Aorta (tissue), 5 donors: ENCODE measurements at places on chromosomes 7 and 10. TPM values are rescaled to one million over a fixed set of nuclear protein-coding genes. Genes with fewer than 3 reads are reported as not detected.

PDCD11 gene
- total RNA-seq = 24.2 TPM

DNA sequence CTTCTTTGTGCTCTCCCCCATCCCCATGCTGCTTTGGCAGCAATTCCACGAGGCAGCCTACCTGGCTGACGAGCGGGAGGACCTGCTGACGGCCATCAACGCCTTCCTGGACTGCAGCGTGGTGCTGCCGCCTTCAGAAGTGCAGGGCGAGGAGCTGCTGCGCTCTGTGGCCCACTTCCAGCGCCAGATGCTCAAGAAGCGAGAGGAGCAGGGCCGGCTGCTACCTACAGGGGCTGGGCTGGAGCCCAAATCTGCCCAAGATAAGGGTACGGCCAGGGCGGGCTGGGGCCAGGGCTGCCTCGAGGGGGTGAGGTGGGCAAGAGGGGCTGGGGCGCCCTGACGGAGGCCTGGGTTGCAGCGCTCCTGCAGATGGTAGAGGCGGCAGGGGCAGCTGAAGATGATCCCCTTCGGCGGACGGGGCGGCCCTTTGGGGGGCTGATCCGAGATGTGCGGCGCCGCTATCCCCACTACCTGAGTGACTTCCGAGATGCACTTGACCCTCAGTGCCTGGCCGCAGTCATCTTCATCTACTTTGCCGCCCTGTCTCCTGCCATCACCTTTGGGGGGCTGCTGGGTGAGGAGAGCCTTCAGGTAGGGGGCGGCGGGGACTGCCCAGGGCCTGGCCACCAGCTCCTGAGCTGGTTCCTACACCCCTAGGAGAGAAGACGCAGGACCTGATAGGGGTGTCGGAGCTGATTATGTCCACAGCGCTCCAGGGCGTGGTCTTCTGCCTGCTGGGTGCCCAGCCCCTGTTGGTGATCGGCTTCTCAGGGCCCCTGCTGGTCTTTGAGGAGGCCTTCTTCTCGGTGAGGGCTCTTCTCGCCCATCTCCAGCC lies 9.4 kb downstream of the FASTK start:
- H3K27me3 ChIP-seq = no peaks in the 10 kb centered on the region
- peaks cover 11% of the 10 kb centered on the region for H3K36me3 ChIP-seq
- no peak overlapping the region for H3K27ac ChIP-seq
- DNase-seq = no peak
- H3K4me1 ChIP-seq = no peaks in the 10 kb centered on the region

UBN2 gene
- total RNA-seq = 30.6 TPM

DNA sequence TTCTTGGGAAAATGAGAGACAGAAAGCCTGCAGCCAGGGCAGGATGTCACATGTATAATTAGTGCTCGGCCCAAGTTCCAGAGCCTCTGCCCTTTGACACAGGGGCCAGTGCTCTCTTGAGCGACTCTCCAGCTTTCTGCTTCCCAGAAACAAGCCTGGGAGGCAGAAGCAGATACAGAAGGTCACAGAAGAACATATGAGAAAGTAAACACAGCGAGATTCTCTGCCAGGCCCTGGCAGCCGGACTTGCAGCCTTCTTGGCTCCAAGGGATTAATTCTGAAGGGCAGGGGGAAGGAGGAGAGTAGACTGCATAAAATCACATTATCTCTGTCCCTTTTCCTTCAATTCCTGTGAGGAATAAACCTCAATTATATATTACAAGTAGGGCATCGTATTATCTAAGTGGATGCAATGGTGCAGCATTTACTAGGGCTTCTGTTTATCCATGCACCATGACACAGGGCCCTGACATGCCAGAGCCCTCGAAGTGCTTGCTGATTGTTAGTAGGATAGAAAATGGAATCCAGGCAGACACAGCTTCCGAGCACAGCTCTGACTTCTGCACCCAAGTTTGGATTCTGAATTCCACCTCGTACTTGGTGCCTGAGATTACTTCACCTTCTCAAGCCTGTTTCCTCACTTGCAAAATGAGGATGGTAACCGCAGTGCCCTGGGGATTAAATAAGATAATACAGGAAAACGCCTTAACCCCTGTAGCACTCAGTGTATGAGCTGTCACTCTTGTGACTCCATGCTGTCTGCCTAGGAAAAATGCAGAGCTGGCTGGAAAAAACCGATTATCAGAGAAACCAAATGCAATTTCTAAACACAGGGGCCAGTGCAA lies 536.5 kb downstream of the TNS3 start:
- no peaks in the 10 kb centered on the region for H3K36me3 ChIP-seq
- H3K4me3 ChIP-seq = no peak overlapping the region
- no peaks in the 10 kb centered on the region for H3K27me3 ChIP-seq
- no peak overlapping the region for H3K27ac ChIP-seq

DEPP1 gene
- 84.2 TPM for total RNA-seq
